ENCODE measurements at places on chromosomes 1 and 21. TPM values are rescaled to one million over a fixed set of nuclear protein-coding genes. Genes with fewer than 3 reads are reported as not detected.

ELOA gene
- total RNA-seq = 38.1 TPM

RNU5D-1 gene
- total RNA-seq = not detected

LMX1A gene
- total RNA-seq = 0.40 TPM

SAMD13 gene
- total RNA-seq = 5.7 TPM

HSD3B1 gene
- not detected for total RNA-seq

HPDL gene
- total RNA-seq = 1.8 TPM

DRAXIN gene
- total RNA-seq = 5.8 TPM

RBM8A gene
- total RNA-seq = 67.5 TPM

AGT gene
- total RNA-seq = 174 TPM

WDR77 gene
- total RNA-seq = 20.1 TPM

ATAD3C gene
- total RNA-seq = 0.10 TPM

AJAP1 gene
- total RNA-seq = 25.4 TPM

Data from spinal cord (tissue), 10 donors.